ENCODE measurements at places on chromosomes 4 and X.
A peak's percentile ranks its signal among the peaks of the same experiment; 100 is the strongest.

DNA sequence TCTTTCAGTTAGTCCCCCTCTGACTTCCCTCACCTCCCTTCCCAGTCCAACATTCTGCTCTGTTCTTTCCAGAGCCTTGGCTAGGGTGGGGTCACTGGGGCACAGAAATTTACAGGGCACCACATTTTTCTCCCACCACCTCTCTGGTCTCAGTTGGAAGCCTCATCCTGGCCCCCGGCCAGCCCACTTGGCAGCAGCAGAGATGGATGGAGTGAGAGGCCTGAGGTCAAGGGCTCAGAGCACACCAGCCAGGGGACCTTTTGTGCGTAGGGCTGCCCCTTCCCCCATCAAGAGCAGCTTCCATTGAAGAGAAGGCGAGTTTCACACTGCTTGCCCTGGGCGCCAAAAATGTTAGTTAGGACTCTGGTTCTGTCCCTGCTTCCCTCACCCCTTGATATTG, 230.9 kb downstream of the SOX3 start:
- DNase-seq = peak; percentile 29

- DNase-seq = no peak
Measured at GRCh38 chrX:69323786-69324720, 158.8 kb upstream of the PJA1 start.

GRCh38 chrX:150436195-150436594, 73.1 kb downstream of the MAMLD1 start:
- no peak for DNase-seq

- DNase-seq = no peak
Measured at GRCh38 chrX:131441033-131441432, 102.8 kb upstream of the OR13H1 start.

DNA sequence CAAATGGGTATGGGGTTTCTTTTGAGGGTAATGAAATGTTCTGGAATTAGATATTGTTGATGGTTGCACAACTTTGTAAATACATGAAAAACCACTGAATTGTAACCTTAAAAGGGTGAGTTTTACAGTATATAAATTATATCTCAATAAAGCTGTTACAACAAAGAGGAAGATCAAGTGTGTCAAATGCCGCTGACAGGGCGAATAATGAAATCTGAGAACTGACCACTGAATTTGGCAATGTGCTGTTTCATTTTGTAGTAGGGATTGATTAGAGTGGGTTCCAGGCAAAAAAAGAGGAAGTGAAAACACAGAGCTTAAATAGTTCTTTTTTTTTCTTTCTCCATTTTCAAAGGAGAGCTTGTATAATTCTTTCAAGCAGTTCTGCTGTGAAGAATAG, 161.1 kb upstream of the NAP1L5 start:
- DNase-seq = peak; percentile 76

DNA sequence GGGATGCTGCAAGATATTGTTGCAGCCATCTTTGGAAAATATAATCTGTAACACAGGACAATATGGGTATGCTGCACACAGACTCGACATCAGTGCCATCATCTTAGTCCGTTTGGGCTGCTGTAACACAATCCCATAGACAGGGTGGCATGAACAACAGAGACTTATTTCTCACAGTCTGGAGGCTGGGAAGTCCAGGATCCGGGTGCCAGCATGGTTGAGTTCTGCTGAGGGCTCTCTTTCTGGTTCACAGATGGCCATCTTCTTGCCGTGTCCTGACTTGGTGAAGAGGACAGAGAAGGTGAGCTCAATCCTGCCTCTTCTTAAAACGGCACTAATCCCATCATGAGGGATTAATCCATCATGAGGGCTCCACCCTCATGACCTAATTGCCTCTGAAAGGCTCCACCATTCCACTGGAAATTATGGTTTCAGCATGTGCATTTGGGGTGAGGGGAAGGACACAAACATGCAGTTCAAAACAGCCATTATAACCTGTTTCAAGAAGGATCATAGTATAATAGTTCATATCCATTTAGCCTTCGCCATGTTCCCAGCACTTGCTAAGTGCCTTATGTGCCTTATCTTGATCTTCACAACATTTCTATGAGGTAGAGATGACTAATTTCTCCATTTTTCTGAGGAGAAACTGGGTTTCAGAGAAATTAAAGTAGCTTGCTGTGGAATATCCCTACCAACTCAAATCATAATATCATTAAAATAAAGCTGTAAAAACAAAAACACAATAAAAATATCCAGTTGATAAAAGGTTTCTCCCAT, 27.9 kb upstream of the SPP1 start:
- DNase-seq = no peak

All from lung (tissue), 17 donors.